ENCODE measurements at places on chromosomes 13 and 19.

DNA sequence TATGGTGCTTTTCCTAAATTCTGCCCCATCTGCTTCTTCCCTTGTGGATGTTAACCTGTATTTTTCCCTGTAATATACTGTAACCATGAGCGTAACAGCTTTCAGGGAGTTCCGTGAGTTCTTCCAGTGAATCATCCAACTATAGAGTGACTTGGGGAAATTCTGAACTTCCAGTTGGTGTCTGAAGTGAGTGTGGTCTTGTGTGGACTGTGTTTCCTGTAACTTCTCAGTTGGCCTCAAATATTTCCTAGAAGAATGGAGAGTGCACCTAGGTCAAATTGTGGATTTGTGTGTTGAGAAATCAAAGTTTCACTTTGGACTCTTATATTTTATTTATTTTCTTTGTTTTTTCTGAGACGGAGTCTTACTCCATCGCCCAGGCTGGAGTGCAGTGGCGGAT, 11.0 kb upstream of the ZNF766 start:
- no peak for DNase-seq

GRCh38 chr13:98315902-98316301, 138.8 kb upstream of the RNF113B start:
- DNase-seq: no peak

DNA sequence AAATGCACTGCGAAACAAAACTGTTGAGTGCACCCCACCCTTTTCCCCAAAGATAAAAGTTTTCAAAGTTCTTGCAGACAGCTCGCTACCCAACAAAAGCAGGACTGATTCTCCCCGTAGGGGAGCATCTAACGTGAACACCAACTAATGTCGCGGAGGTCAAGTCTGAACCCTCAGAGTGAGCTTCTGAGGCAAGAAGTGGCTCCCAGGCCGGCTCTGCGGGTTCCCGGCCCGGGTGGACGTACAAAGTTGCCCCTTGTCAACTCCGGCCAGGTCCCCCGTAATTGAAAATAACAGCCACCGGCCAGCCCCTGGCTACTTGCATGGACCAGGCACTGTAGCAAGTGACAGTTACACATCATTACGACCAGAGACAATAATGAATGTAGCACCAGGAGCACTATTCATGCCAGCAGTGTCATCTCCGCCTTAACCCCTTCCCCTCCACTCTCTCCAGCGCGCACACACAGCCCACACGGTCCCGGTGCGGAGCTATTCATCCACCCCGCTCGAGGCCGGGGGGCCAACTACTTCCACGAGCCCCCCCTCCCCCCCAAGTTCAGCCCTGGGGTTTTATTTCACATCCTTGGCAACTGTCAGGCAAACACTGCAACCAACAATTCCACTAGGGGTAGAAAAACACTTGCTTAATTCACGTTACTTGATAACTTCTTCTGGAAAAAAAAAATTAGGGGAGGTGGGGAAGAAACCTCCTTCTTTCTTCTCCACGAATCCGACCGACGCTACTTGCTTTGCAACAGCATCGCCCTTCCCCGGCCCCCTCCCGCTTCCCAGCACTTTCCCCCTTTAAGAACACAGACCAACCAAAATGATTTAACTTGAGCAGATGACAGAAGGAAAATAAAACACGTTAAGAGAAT, 1.2 kb downstream of the KLF12 start:
- DNase-seq: no peak

- no peak for DNase-seq
Observed at GRCh38 chr19:36032251-36033104, at the start of gene CLIP3. Gene CLIP3, minus strand, starts transcription at chr19:36032873. Its CDS starts 516 bp downstream, at chr19:36032357.

DNA sequence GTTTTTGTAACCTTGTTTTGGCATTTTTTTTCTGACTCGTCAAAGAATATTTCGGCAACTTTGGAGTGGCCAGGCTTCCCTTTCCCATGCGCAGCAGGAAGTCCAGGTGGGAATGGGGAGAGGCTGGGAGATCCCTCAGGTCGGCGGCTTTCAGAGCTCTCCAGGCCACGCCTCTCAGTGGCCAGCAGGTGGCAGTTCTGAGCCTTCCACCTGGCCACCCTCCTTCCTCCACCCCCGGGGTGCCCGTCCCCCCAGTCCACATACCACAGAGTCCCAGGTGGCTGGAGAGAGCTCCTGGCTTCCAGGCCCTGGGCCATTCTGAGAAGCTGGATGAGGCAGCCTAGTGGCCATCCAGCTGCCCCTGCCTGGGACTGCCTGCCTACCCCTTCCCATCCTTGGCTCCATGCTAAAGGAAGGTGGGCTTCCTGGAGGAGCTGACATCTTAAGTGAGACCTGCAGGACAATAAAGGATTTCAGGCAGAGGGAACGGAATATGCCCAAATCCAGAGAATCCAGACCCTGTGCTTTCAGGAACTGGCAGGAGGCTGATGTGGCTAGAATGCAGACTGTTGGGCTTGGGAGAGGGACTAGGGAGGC, 46.3 kb downstream of the CCNE1 start:
- DNase-seq: no peak

- peak; percentile 73 for DNase-seq
Observed at GRCh38 chr19:681029-682019, 5.1 kb downstream of the FSTL3 start.

DNA sequence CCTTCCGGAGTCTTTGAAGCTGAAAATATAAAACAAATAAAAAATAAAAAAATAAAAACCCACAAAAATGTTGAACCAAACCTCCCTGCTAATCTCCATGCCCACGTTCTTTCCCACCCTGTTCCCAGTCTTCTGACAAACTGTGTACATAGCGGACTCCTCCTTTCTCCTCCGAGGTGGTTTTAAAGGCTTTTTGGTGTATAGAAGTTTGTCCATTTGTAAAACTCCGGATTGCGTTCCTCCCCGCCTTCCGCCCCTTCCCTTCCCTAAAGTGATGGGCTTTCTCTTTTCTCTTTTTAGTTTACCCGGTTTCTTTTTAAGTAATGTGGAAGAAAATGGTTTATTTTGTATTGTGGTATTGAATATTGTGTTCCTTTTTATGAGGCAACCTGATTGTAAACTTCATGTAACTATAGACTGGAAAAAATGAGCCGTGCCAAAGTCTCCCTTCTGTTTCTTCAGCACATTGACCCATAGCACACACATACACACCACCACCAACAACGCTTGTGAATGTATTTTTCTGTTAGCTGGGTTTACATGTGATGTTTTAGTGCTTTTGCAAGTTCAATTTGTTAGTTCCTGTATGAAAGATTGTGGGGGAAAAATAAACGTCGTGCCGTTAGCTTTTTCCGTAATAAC, 4.4 kb downstream of the ZIC2 start:
- no peak for DNase-seq

- DNase-seq: peak; percentile 33
Observed at GRCh38 chr19:7817801-7818200, 12.2 kb upstream of the EVI5L start.

GRCh38 chr13:99636728-99637353, 135.6 kb downstream of the TM9SF2 start:
- no peak for DNase-seq

DNA sequence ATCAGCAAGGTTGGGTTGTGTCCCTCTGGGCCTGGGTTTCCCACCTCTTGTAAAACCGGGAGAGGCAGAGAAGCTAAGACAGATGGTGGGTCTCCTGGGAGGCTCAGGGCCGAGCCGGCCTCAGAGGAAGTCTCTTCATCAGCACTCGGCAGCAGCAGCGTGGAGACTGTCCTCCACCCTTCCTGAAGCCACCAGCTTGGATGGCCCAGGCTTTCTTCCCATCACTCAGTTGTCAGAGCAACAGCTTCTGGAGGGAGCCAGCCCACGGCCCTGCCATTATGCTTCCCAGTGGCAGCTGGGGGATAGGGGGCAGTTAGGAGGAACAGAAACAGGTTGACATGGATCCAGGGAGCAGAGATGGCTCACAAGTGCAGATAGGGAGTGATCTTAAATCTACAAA, 191.0 kb downstream of the KATNAL1 start:
- no peak for DNase-seq

- DNase-seq: no peak
Observed at GRCh38 chr13:27968316-27969081, 616 bp downstream of the CDX2 start.

GRCh38 chr13:91220872-91221271, 126.6 kb upstream of the MIR17HG start:
- no peak for DNase-seq

DNA sequence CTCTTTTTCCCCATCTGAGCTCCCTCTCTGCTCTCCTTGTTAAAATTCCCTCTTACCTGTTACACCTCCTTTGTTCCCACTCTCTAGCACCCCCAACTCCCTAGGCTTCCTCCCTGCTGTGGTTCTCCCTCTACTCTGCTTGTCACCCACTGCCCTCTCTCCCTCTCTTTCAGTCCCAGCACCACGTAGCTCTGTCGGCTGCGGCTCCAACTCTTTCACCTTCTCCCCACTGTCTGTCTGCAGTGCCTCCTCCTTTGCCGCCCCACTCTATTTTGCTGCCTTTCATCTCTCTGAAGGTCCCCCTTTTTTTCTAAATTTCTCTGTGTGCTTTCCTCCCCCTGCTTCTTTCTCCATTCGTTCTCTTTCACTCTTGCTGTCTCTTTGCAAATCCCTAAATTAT, 1.1 kb downstream of the ZNF836 start:
- no peak for DNase-seq

GRCh38 chr13:48578516-48579164, 45.8 kb upstream of the RCBTB2 start:
- no peak for DNase-seq

DNA sequence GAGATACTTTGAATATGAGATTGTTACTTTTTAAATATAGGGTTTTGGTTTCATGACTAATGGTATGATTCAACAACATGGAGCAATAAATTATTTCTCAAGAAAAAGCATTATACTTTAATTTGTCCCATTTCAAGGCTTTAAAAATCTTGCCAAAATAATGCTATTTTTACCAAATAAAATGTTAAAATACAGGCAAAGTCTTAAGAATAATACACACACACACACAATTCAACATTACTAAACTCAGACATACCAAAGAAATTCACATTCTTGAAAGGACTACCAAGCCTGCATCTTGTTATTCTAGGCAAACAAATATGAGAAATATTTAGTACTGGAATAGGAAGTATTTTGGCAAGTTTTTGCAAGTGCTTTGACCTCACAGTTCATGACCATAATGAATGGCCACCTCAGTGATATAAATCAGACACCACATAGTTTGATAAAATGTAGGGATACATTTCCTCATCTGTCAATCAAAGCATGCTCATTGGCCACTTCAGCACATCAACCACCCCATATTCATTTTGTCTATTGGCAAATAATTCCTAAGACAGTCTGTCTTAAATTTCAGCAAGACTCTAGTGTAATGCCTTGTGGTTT, 107.2 kb downstream of the NALCN start:
- no peak for DNase-seq

DNA sequence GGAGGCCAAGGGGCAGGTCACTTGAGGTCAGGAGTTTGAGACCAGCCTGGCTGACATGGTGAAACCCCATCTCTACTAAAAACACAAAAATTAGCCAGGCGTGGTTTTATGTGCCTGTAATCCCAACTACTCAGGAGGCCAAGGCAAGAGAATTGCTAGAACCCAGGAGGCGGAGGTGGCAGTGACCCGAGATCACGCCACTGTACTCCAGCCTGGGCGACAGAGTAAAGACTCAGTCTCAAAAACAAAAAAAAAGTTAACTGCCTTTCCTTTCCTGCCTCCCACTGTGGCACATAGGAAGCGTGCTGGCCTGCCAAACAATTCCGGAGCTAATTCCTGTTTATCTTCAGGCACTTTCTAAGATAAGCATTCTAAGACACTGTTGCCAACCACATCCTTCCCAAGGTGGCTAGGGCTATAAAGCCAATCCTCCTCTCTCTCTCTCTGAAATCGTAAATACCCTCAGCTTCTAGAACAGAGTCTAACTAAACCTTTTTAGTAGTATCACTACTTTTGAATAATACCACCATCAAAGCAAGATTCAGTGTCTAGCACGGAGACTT, 21.6 kb downstream of the SLC25A30 start:
- DNase-seq: no peak

GRCh38 chr19:11479090-11479897, 1.6 kb downstream of the ELAVL3 start:
- DNase-seq: no peak

GRCh38 chr13:43071824-43072223, 48.4 kb downstream of the DNAJC15 start:
- DNase-seq: no peak

GRCh38 chr13:46676378-46676725, 120.6 kb downstream of the ESD start:
- DNase-seq: peak; percentile 35

- DNase-seq: no peak
Observed at GRCh38 chr19:28409859-28410258, 803.1 kb downstream of the UQCRFS1 start.

GRCh38 chr19:48953990-48954594, 583 bp upstream of the BAX start:
- no peak for DNase-seq

DNA sequence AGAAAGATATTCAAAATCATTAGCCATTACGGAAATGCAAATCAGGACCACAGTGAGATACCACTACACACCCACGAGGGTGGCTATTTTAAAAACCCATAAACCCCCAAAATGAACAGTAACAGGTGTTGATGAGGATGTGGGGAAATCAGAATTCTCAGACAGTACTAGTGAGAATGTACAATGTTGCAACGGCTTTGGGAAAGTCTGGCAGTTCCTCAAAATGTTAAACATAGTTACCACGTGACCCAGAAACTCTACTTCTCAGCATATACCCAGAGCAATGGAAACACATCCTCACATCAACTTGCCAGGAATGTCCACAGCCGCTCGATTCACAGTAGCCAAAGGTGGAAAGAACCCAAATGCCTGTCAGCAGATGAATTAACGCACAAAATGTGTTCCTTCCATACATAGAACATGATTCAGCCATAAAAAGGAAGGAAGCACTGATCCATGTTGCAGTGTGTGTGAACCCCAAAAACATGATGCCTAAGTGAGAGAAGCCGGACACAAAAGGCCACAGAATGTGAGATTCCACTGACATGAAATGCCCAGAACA, 7.0 kb downstream of the PLVAP start:
- peak; percentile 58 for DNase-seq

GRCh38 chr13:23776698-23777574, 112.3 kb downstream of the MIPEP start:
- DNase-seq: no peak

GRCh38 chr19:33467851-33468250, 53.7 kb downstream of the PEPD start:
- DNase-seq: no peak

- DNase-seq: no peak
Observed at GRCh38 chr13:94656766-94657165, 55.1 kb downstream of the GPR180 start.

- DNase-seq: no peak
Observed at GRCh38 chr13:60214213-60215055, 50.7 kb upstream of the DIAPH3 start.

- no peak for DNase-seq
Observed at GRCh38 chr13:53250977-53251376, 222.4 kb downstream of the OLFM4 start.

All from CD14-positive monocyte (primary cell).